ENCODE measurements at places on chromosomes 3 and 15.

- peak; percentile 67 for ATAC-seq
These were observed 69.9 kb upstream of the GOLIM4 start for GRCh38 chr3:168165390-168166269.

DNA sequence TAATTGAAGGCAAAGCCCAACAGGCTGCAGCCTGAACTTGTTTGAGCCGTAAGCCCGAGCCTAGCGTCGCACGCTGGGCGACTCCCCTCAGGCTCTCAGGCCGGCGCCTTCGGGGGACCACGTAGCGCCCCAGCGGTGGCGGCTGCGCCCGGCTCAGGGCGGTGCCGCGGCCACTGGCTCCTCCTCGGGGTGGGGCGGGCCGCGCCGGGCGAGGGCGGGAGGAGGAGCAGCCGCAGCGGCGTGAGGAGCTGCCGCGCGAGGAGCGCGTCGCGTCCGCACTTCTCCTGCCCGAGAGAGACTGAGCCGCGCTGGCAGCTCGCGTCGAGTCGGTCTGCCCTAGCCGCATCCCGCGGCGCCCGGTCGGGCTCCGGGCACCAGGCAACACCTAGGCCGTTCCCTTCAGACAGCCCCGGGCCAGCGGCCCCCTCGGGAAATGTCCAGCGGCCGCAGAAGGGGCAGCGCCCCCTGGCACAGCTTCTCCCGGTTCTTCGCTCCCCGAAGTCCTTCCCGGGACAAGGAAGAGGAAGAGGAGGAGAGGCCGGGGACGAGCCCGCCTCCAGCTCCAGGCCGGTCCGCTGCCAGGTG, at the start of gene CRYBG3:
Gene CRYBG3 (plus strand): TSS at position 238 of the 585 bp plus-strand sequence. CDS start 196 bp downstream, at position 434.
- ATAC-seq, result peak; percentile 97

GRCh38 chr3:17605032-17605431, 137.4 kb downstream of the TBC1D5 start:
- ATAC-seq, result no peak

DNA sequence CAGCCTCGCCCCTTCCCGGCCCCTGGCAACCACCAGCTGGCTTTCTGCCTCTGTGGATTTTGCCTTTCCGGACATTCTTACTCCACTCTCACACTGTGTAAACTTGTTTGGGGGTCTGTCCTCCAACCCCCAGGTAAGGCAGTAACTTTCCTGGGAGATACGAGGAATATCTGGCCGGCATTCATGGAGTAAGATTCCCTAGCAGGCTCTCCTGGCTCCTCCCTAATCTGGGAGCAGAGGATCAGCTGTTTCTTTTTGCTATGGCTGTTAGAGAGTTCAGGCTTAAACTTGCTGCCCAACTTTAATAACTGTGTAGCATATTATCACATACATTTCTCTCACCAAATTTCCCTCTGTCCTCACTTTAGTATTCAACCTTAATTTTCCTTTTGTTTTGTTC, 64.3 kb downstream of the IGF2BP2 start:
- no peak for ATAC-seq

DNA sequence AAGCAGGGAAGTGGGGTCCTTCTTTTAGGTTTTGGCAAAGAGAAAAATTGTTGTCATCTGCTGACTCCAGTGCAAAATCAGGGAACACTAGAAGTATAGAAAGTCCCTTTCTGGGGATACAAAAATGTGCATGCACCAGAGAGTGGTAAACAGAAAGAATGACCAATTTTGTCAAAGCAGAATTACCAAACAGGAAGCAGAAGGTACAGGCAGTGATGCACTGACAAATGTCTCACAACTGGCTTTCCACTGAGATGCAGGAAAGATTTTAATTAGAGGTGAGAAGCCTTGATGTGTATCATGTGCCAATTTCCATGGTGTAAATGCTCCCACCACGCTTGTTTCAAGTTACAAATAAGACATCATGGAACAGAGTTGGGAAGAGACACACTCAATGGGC, 66.0 kb downstream of the TRIM69 start:
- no peak for ATAC-seq

DNA sequence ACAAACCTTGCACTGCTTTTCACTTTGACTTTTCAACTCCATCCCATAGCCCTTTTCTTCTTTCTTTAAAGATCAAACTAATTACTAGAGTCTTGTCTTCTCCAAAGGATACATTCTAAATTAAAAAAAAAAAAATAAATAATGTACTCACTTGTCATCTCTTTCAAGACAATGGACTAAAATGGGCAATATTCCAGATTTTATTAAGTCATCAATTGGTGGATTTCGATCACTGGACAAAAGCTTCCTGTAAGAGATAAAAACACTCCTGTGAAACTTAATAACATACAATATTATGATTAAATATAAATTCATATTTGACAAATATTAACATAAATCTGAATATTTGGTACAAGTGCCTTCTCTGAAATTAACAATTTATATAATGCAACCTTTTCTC, 34.1 kb downstream of the KPNA4 start:
- ATAC-seq, result no peak

- no peak for ATAC-seq
These were observed 34.4 kb downstream of the FSIP1 start for GRCh38 chr15:39748276-39748675.
